ENCODE measurements at places on chromosomes 13 and 19. TPM values are rescaled to one million over a fixed set of nuclear protein-coding genes. Genes with fewer than 3 reads are reported as not detected.

Gene C2CD4C
- not detected for total RNA-seq

GRCh38 chr19:58227964-58228584 is 640 bp upstream of the ZNF544 start:
- peak overlapping the region; percentile 55 for H3K27ac ChIP-seq
- H3K27me3 ChIP-seq, result no peaks in the 10 kb centered on the region
- DNase-seq, result no peak
- peaks cover 11% of the 10 kb centered on the region for H3K4me1 ChIP-seq
- H3K4me3 ChIP-seq, result peak overlapping the region; percentile 66

GRCh38 chr13:29529754-29530153 is 65.7 kb downstream of the SLC7A1 start:
- H3K27ac ChIP-seq, result no peak overlapping the region
- H3K27me3 ChIP-seq, result no peaks in the 10 kb centered on the region
- H3K4me1 ChIP-seq, result no peaks in the 10 kb centered on the region
- DNase-seq, result peak; percentile 5
- H3K4me3 ChIP-seq, result no peak overlapping the region
- H3K36me3 ChIP-seq, result peaks cover 20% of the 10 kb centered on the region

GRCh38 chr13:28094306-28094705 is 6.1 kb downstream of the FLT3 start:
- no peak overlapping the region for H3K4me3 ChIP-seq
- peaks cover 1% of the 10 kb centered on the region for H3K4me1 ChIP-seq
- H3K36me3 ChIP-seq, result no peaks in the 10 kb centered on the region
- no peak for DNase-seq

DNA sequence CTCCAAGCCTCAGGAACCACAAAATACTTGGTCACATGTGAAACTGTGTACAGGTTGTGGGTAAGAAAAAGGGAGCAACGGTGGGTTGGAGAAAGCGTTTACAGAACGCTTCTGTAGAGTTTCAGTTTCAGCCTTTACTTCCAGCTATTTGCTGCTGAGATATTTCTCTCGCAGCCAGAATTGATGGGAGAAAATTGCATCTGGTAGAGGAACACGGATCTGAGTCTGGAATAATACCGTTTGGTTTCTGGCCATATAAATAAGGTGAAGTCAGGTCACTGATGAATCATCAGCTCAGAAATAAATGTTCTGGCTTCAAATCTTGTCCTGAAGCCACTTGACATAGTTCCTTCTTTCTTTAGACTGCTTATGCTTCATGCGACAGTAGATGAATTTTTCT is 20.3 kb upstream of the RFC3 start:
- H3K27ac ChIP-seq, result no peak overlapping the region
- H3K27me3 ChIP-seq, result no peaks in the 10 kb centered on the region
- H3K4me1 ChIP-seq, result no peaks in the 10 kb centered on the region
- no peak overlapping the region for H3K4me3 ChIP-seq

GRCh38 chr13:99959540-99960230 is 11.9 kb downstream of the ZIC5 start:
- peaks cover 36% of the 10 kb centered on the region for H3K4me1 ChIP-seq
- no peaks in the 10 kb centered on the region for H3K36me3 ChIP-seq
- H3K27ac ChIP-seq, result no peak overlapping the region
- DNase-seq, result no peak
- H3K4me3 ChIP-seq, result peak overlapping the region; percentile 19
